ENCODE measurements at places on chromosomes 6 and 20.

DNA sequence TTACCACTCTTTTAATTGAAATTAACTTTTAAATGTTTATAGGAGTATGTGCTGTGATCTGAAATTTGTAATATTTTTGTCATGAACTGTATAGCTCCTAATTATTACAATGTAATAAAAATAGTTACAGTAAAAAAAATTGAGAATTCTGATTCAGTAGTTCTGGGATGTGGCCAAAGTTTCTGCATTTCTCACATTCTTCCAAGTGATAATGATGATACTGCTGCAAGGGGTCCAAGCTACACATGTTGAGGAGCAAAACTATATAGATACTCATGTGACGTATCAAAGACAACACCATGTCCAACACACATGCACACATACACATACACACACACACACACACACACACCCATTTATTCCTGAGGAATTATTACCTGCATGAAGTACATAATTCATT, 71.0 kb upstream of the FAM83B start:
- no peak for DNase-seq

DNA sequence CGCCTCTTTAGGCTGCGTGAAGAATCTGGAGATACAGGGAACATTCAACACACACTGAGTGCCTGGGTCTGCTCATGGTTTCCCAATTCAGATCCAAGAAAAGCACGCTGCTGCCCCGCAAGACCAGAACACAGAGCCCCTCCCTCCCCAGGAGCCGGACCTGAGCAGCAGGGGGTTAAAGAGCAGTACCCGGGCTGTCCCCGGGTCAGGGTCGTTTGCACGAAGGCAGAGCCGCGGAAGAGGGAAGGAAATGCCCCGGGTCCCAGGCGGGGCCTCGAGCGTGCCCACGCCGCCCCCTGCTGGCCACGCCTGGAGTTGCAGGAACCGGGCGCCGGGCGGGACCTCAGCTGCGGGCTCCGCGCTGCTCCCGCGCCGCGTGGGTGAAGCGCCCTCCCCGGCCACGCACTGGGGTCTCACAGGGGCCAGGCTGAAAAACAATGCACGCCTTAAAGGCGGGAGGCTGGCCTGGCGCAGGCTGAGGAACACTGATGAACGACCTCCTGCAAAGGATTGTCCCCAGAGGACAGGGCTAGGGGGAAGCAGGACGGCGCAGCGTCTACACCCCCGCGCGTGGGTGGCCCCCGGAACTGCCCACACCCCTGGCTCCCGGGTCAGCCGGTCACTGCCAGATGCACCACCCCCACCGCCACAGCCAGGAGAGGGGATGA, 48.9 kb downstream of the ANKRD60 start:
- DNase-seq, result peak; percentile 36

- DNase-seq, result no peak
Measured at GRCh38 chr6:43334466-43335095, 26.0 kb upstream of the CRIP3 start.

DNA sequence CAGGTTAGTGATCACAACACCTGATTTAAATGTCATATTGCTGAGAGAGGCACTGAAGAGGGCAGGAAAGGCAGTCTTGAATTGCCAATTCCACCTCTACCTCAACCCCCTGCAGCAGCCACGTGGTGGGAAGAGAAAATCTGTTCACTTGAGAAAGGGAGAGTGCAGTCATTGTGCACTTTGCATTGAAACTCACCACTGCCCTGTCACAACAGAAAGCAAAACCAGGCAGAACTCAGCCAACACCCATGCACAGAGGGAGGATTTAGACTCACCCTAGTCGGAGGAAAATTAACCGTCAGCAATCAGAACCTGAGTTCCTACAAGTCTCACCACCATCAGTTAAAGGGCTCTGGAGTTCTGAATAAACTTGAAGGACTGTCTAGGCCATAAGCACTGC, 1040.2 kb downstream of the HACE1 start:
- no peak for DNase-seq

- no peak for DNase-seq
Measured at GRCh38 chr6:93323630-93324029, 95.7 kb downstream of the EPHA7 start.

DNA sequence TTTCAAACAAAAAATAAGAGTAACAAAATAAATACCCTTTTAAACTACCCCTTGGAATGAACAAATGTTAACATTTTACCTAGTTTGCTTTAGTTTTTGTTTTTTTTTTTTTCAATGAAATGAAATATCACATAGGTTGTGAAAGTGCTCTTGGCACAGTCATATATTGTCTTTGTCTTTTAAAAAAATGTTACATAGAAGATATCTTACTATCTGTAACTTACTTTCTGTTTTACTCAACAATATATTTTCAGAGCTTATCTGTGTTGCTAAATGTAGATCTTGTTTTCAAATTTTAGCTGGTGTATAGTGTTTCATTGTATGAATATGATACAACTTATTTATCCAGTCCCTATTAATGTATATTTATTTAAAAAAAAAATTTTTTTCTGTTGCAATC, 8.6 kb downstream of the CEP57L1 start:
- DNase-seq, result no peak

DNA sequence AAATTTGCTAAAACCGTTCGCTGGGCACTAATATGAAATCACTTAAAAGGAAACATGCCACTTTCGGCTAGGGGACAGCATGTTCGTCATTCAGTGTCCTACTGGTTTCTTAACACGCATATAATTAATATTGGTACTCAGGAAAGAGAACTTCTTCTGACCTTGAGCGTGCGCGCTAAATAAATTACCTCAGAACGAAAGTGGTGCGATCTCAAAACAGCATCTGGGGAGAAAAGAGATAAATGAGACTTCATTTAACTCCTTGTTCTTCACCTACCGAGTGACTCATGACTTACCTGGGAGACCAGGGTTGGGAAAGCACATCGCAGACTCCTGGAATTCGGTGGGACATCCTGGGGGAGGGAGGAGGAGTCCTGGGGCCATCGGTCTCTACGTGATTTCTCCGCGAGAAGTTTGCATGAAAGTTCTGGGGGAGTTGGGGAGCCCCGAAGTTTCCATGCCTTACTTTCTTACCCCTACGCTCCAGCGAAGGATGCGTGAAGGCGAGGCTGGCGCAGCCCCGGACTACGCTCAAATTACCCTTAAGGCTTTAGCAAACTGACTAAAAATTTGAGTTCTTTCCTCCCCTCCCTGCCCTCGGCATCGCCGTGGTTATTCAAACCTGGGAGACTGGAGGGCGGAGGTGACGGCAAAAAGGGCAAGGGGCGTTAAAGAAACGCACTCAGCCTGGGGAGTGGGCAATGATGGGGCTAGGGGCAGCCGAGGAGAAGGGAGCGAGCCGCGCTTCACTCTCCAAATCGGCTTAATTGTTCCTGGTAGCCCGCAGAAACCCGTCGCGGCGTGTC, 1.1 kb upstream of the BEND6 start:
- DNase-seq, result no peak

- no peak for DNase-seq
Measured at GRCh38 chr6:166333172-166333995, 9.0 kb downstream of the SFT2D1 start.

DNA sequence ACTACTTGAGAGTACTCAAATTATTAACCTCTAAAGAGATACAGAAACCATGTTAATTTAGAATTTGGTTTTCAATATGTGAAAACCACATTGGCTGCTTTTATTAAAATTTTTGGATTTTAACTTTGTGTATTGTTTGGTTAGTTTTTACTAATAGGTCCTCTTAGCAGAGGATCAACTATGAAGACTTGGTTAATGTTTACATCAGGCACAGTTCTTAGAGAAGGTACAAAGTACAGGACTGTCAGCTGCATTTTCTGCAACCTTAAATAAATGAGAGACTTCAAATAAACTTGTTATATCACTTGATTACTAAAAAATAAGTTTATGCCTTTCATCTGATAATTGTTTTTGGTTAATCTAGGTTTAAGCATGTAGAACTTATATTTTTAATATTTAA, 89.1 kb downstream of the PHF3 start:
- no peak for DNase-seq

DNA sequence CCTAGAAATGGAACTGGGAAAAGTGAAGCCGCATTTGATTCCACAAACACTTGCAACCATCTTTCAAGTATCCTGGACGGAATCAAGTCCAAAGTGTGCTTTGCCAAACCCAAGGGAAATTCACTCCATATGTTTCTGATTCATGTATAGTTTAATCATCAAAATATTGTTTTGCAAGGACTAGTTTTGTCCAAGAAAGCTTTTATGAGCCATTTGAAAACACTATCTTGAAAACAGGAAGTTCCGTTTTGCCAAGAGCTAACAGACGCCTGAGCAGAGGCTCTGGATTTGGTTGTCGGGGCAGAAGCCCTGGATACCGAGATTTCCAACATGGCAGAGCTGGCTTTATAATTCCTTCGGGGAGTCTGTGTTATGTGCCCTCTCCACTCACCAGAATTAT, 251.1 kb downstream of the PHACTR1 start:
- DNase-seq, result no peak

- no peak for DNase-seq
Measured at GRCh38 chr20:15257569-15257870, 920.1 kb upstream of the FLRT3 start.

DNA sequence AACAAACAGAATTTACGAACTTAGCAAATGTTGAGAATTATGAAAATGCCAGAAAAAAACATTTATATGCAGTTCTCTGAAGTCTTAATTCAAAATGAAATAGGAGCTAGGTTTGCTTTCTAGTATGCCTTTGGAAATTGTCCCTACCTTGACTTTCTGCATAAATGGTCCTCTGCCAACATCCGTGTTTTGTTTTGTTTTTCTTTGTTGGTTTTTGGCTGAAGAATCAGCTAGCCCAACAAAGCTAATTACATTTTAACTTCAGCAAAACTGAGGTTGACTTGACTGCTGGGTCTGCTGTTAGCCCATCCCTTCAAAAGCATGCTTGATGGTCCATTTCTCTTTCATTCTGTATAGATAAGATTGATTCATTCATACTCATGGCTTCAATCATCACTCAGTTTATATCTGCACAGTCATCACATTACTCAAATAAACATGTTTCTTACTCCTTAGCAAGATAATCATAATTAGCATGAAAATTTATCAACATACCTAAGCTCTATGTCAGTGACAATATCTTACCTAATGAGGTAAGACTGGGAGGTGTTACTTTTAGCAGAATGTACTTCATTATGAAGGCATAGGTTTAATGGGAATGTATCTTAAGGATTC, 76.4 kb downstream of the ADGRB3 start:
- DNase-seq, result no peak
